ENCODE measurements at places on chromosomes 13 and 19. TPM values are rescaled to one million over a fixed set of nuclear protein-coding genes. Genes with fewer than 3 reads are reported as not detected.
A peak's percentile ranks its signal among the peaks of the same experiment; 100 is the strongest.

The ZGLP1 gene
- total RNA-seq = 0.93 TPM

The GPX4 gene
- 143 TPM for total RNA-seq

DNA sequence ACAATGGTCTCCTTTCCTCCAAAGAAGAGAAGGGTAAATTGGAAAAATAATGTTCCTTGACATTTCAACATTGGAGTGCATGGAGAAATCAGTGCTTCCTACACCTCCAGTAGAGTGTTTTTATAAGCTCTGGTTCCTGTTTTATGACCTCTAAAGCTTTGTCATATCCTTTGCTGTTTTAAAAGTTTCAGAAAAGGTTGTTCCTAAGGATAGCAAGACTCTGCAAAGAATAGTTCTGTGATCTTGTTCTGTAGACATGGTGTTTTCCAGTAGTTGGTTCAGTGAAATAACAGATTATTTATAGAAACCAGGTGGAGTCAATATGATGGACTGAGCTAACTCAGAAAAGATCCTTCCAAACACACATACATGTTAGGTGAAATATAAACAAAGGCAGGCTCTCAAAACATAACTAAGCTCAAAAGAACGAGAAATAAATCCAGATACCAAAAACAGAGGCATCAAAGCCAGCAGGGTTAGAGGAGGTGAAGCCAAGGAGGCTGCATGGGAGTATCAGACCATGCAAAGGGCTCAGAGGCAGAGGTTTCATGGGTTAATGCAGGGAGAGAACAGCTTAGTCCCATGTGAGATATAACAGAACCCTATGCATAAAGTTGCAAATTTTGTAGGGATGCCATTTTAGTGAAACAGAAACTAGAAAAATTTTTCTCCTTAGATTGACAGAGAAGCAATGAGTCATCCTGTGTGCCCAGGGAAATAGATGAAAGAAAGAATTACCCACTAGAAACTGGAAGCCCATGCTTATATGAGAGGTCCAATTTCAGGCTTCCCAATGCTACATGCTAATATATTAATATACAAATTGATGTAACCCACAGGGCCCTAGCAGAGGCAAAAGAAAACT is 44.3 kb downstream of the SHISA2 start:
- H3K27me3 ChIP-seq = peaks cover 19% of the 10 kb centered on the region
- peaks cover 9% of the 10 kb centered on the region for H3K4me1 ChIP-seq

DNA sequence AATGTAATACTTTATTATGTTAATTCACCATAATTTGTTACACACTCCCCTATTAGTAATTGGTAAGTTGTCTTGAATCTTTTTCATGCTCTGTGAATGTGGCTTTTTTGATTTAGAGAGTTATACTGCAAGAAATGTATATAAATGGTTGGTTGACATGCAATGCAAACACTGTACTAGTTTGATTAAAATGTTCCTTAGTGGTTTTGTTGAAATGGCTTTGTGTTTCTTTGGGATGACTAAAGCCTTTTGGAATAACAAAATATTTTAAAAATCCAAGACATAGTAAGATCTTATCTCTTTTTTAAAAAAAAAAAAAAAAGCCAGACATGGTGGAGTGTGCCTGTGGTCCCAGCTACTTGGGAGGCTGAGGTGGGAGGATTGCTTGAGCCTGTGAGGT is 10.5 kb downstream of the LAMP1 start:
- H3K36me3 ChIP-seq = peaks cover 18% of the 10 kb centered on the region
- DNase-seq = no peak
- no peaks in the 10 kb centered on the region for H3K27me3 ChIP-seq
- H3K4me3 ChIP-seq = no peak overlapping the region
- no peak overlapping the region for H3K27ac ChIP-seq

DNA sequence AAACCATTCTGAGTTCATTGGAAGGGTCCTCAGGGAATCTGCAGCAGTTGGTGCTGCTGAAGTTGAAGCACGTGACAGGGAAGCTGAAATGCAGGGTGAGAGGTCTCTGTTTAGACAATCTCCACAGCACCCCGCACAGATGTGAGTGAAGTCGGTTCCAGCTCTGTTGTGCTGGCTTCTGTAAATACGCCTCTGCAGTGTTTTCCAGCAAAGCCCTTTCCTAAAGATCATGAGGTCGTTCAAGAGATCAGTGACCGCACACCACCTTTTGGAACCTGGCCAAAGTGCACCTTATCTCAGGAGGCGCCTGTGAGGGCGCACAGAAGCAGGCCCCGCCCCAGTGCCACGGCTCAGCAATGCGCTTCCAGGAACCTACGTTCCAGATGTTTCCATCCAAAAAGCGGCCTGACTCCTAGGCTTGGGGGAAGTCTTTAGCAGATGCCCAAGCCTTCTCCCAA is 10.8 kb downstream of the CUL4A start:
- no peak overlapping the region for H3K27ac ChIP-seq
- DNase-seq = peak; percentile 33
- peaks cover 20% of the 10 kb centered on the region for H3K4me1 ChIP-seq
- no peaks in the 10 kb centered on the region for H3K27me3 ChIP-seq
